Sigmoid colon (tissue), 7 donors: ENCODE measurements at places on chromosomes 6 and 20.
A peak's percentile ranks its signal among the peaks of the same experiment; 100 is the strongest.

DNA sequence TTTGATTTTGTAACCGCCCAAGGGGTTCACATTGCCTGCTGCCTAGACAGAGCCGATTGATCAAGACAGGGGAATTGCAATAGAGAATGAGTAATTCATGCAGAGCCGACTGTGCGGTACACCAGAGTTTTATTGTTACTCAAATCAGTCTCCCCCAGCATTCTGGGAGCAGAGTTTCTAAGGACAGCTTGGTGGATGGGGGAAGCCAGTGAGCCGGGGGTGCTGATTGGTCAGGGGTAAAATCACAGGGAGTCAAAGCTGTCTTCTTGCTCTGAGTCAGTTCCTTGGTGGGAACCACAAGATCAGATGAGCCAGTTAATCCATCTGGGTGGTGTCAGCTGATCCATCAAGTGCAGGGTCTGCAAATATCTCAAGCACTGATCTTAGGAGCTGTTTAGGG, 60.0 kb upstream of the EZR start:
- H3K27ac ChIP-seq = no peak overlapping the region
- H3K4me3 ChIP-seq = no peak overlapping the region
- no peaks in the 10 kb centered on the region for H3K36me3 ChIP-seq
- H3K27me3 ChIP-seq = no peaks in the 10 kb centered on the region

- H3K4me1 ChIP-seq = no peaks in the 10 kb centered on the region
- no peaks in the 10 kb centered on the region for H3K27me3 ChIP-seq
- H3K27ac ChIP-seq = no peak overlapping the region
- DNase-seq = no peak
Observed at GRCh38 chr6:167129159-167129558, 6.3 kb downstream of the CCR6 start.

GRCh38 chr20:3563548-3564177, 92.8 kb downstream of the ATRN start:
- no peak overlapping the region for H3K4me3 ChIP-seq
- H3K27ac ChIP-seq = no peak overlapping the region
- peaks cover 4% of the 10 kb centered on the region for H3K4me1 ChIP-seq
- H3K36me3 ChIP-seq = no peaks in the 10 kb centered on the region
- DNase-seq = no peak

GRCh38 chr6:149169761-149170511, 147.6 kb upstream of the TAB2 start:
- H3K36me3 ChIP-seq = no peaks in the 10 kb centered on the region
- H3K4me3 ChIP-seq = no peak overlapping the region
- H3K4me1 ChIP-seq = no peaks in the 10 kb centered on the region
- no peak for DNase-seq
- peak overlapping the region; percentile 51 for H3K27ac ChIP-seq

GRCh38 chr20:1775117-1775516, 117.5 kb upstream of the SIRPG start:
- H3K4me1 ChIP-seq = peaks cover 10% of the 10 kb centered on the region
- H3K4me3 ChIP-seq = no peak overlapping the region
- H3K27me3 ChIP-seq = no peaks in the 10 kb centered on the region
- DNase-seq = no peak
- H3K27ac ChIP-seq = no peak overlapping the region

DNA sequence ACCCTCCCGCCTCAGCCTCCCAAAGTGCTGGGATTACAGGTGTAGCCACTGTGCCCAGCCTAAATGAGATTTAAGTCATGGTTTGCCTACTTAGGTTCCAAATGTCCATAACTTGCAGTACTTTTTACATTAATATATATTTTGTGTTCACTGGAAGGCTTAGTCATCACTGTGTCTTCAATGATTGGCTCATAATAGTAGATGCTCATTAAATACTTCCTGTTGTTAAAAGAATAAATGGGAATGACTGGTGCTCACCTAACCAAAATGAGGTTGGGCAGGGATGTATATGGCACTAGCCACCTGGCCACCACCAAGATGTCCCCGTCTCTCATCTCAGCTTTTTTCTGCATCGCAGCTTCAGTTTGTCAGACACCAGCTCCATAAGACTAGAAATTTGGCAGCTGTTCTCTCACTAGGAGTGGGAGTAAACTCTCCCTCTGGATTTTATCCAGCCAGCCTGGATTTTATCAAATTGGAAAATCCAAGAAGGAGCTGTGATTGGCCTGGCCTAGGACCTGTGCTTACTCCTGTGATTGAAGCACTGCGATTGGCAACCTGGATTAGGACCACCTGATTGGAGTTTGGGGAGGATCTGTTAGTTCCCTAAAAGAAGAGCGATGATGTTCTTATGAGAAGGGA, 1.1 kb upstream of the GLO1 start:
- no peaks in the 10 kb centered on the region for H3K27me3 ChIP-seq
- no peaks in the 10 kb centered on the region for H3K4me1 ChIP-seq
- H3K4me3 ChIP-seq = no peak overlapping the region
- H3K27ac ChIP-seq = no peak overlapping the region
- H3K36me3 ChIP-seq = no peaks in the 10 kb centered on the region

DNA sequence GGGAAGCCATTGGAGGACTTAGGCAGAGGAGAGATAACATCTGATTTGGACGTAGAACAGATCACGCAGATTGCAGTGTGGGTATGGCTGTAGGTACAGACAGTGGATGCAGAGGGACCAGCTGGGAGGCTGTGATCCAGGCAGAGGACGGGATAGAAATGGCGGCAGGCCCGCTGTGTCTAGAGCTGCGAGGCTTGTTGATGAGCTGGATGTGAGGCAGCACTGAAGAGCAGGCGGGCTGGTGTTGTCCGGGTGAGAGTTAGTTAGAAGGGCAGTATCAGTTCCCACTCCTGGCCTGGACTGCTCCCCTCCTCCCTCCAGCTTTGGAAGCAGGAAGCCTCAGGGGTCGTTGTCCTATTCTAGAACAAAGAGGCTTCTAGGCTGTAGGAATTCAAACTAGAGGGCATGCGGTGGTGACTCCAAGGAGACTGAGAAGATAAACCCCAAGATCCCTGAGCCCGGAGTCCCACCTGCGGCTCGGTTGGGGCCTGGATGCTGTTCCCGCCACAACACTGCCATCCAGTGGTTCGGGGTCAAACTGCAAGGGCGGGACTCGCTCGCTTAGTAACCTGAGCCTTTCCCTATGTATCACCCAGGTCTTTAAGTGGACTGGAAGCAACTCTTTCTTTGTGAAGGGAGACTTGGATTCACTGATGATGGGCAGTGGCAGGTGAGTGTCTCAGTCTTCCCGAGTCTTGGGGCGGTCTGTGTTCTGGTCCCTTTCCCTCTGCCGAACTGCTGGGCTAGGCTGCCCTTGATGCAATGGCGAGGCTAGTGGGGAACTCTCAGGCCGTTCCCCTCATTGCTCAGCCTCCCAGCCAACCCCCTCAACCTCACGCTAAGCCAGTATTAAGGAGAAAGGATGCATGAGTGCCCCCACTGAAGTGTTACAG, 11.2 kb downstream of the TLDC2 start:
- peak overlapping the region; percentile 0 for H3K27ac ChIP-seq
- no peak overlapping the region for H3K4me3 ChIP-seq
- H3K27me3 ChIP-seq = no peaks in the 10 kb centered on the region

GRCh38 chr6:54970337-54970736, 123.8 kb downstream of the FAM83B start:
- H3K4me1 ChIP-seq = no peaks in the 10 kb centered on the region
- H3K36me3 ChIP-seq = no peaks in the 10 kb centered on the region
- H3K27me3 ChIP-seq = no peaks in the 10 kb centered on the region
- no peak overlapping the region for H3K27ac ChIP-seq
- no peak for DNase-seq
- no peak overlapping the region for H3K4me3 ChIP-seq

GRCh38 chr6:101803136-101803535, 409.6 kb downstream of the GRIK2 start:
- H3K27ac ChIP-seq = no peak overlapping the region
- DNase-seq = no peak
- no peaks in the 10 kb centered on the region for H3K36me3 ChIP-seq
- no peaks in the 10 kb centered on the region for H3K4me1 ChIP-seq

GRCh38 chr6:7236306-7237209, 76.4 kb downstream of the SSR1 start:
- peaks cover 28% of the 10 kb centered on the region for H3K36me3 ChIP-seq
- H3K4me3 ChIP-seq = no peak overlapping the region
- H3K27me3 ChIP-seq = no peaks in the 10 kb centered on the region

- no peak overlapping the region for H3K27ac ChIP-seq
- no peaks in the 10 kb centered on the region for H3K4me1 ChIP-seq
- H3K36me3 ChIP-seq = no peaks in the 10 kb centered on the region
- no peaks in the 10 kb centered on the region for H3K27me3 ChIP-seq
- no peak for DNase-seq
Observed at GRCh38 chr6:82178077-82178758, 69.3 kb downstream of the IBTK start.

- peak overlapping the region; percentile 81 for H3K27ac ChIP-seq
- no peak for DNase-seq
- no peaks in the 10 kb centered on the region for H3K4me1 ChIP-seq
- no peak overlapping the region for H3K4me3 ChIP-seq
- no peaks in the 10 kb centered on the region for H3K27me3 ChIP-seq
- H3K36me3 ChIP-seq = peaks cover 3% of the 10 kb centered on the region
Observed at GRCh38 chr6:41896281-41896680, 1.1 kb upstream of the USP49 start.

DNA sequence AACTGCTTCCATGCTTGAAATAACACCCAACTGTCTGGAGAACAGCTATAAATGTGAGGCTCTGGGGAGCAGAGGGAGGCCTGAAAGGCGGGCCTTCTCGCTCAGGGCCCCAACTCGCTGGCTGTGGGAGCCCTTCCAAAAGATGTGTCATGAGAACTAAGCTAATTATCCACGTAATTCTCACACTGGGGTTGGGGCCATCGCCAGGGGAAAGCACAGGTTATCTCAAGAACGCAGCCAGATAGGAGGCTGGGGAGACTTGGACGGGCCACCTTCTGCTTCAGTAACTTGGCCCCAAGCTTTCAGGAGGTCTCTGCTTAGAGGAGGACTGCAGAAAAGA, 1.6 kb downstream of the PXDC1 start:
- no peaks in the 10 kb centered on the region for H3K4me1 ChIP-seq
- H3K4me3 ChIP-seq = peak overlapping the region; percentile 79
- peak overlapping the region; percentile 95 for H3K27ac ChIP-seq

- H3K27ac ChIP-seq = no peak overlapping the region
- no peaks in the 10 kb centered on the region for H3K36me3 ChIP-seq
- no peak for DNase-seq
- H3K27me3 ChIP-seq = peaks cover 7% of the 10 kb centered on the region
Observed at GRCh38 chr20:51259455-51259854, 236.5 kb upstream of the KCNG1 start.

- peaks cover 45% of the 10 kb centered on the region for H3K4me1 ChIP-seq
- H3K27ac ChIP-seq = peak overlapping the region; percentile 95
- H3K4me3 ChIP-seq = peak overlapping the region; percentile 89
- H3K36me3 ChIP-seq = peaks cover 29% of the 10 kb centered on the region
- DNase-seq = peak; percentile 85
Observed at GRCh38 chr6:32177183-32177787, 920 bp upstream of the RNF5 start.

GRCh38 chr20:22341508-22341907, 242.9 kb downstream of the FOXA2 start:
- no peak for DNase-seq
- no peaks in the 10 kb centered on the region for H3K4me1 ChIP-seq

DNA sequence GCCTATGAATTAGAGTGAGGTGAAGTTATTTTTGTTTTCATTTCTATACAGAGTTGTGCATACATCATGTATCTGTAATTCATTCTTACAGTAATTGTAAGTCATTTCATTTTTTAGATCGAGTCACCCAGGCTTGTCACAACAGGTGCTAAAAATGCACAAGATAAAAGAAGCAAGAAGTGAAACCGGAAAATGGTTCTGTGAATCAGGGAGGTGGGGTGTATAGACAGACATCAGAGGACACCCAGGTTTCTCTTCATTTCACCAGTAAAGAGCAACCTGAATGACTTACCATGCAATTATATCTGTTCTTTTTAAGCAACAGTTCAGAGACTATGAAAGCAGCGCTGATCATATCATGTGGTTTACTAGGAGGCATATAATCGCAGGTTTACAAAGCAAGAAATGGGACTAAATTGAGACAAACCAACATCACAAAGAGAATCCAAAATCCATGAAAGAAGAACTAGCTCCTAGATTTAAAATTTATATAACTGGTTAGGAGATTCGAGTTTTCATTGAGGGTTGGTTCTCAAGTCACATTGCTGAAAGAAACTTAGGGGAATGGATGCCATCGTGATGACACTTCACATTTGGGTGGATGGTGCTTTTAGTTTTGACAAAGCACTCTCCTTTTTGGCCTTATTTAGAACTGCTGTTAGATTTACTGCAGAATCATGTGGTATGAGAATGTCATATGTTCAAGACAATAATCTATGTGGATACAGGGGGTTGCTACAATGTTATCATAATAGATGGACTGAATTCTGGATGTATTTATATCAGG, 27.9 kb upstream of the TBC1D7 start:
- no peak for DNase-seq
- no peaks in the 10 kb centered on the region for H3K27me3 ChIP-seq
- no peak overlapping the region for H3K27ac ChIP-seq

- H3K36me3 ChIP-seq = no peaks in the 10 kb centered on the region
- H3K4me1 ChIP-seq = no peaks in the 10 kb centered on the region
- no peaks in the 10 kb centered on the region for H3K27me3 ChIP-seq
- H3K4me3 ChIP-seq = no peak overlapping the region
- no peak overlapping the region for H3K27ac ChIP-seq
Observed at GRCh38 chr6:66866801-66867200, 1159.8 kb upstream of the EYS start.

GRCh38 chr6:93972791-93973190, 553.4 kb upstream of the EPHA7 start:
- no peak overlapping the region for H3K27ac ChIP-seq
- H3K36me3 ChIP-seq = no peaks in the 10 kb centered on the region
- H3K4me3 ChIP-seq = no peak overlapping the region
- no peak for DNase-seq
- no peaks in the 10 kb centered on the region for H3K27me3 ChIP-seq

DNA sequence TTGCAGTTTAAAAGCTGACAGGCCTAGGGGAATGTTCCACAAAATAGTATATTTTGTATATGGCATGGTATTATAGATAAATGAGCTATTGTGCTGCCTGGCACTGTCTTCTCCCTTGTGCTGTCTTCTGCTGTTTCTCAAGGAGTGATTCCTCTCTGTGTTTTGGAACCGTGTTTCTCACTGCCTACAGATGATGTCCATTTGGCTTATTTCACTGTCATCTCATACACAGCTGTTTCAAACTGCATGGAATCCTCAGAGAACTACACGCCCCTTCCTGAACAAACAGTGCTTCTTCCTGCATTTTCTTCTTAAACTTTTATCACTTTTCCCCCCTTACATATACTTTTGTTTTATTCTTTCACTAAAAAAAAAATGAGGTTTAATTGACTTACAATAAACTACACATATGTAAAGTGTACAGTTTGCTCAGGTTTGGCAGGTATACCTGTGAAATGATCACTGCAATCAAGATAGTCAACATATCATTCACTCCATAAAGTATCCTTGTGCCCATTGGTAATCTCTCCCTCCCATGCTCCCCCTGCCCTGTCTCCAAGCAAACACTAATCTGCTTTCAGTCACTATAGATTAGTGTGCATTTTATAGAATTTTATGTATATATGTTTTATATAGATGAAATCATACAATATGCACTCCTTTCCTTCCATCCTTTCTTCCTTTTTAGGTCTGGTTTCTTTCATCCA, 43.0 kb downstream of the CBFA2T2 start:
- peaks cover 39% of the 10 kb centered on the region for H3K4me1 ChIP-seq
- no peaks in the 10 kb centered on the region for H3K36me3 ChIP-seq
- H3K4me3 ChIP-seq = no peak overlapping the region
- H3K27me3 ChIP-seq = no peaks in the 10 kb centered on the region
